ENCODE measurements at places on chromosomes 16 and 17.

GRCh38 chr17:36486204-36487194, at the start of gene ZNHIT3:
ZNHIT3 (plus strand) TSS chr17:36486681; CDS start chr17:36486700, 19 bp downstream.
- DNase-seq: peak; percentile 93

GRCh38 chr16:48235556-48236136, 8.5 kb upstream of the LONP2 start:
- DNase-seq: no peak

DNA sequence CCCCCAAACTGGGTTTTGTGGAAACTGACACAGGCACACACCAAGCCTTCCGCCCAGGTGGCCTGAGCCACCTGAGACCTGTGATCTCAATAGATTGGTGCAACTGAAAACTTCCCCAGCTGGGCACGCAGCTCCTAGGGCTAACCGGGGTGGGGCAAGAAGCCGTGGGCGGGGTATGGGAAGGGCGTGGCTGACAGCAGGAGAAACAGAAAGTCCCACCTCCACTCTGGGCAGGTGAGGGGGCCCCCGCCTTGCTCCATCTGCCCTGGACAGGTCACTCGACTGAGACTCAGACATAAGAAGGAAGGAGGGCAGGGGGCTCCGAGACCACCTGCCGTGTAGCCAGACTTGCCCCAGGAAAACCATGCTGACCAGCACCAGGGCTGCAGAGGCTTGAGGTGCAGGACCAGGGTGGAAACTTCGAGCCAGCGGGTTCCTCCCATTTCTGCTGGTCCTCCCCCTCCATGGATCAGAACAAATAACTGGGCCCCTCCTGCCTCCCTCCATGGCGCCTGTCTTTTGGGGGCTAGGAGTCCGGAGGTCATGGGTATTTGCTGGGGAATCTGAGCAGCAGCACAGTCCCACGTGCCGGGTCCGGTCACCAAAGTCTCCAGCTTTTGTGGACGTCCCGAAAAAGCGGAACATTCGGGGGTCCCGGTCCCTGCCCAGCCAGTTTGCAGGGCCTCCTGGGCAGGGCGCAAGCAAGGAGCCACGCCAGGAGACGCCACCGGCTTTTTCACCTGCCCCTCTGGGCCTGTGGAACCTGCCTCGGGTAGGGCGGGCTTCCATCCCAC, 1.3 kb downstream of the TIMP2 start:
- peak; percentile 64 for DNase-seq

- DNase-seq: peak; percentile 41
Observed at GRCh38 chr17:60390186-60390585, 1.7 kb downstream of the USP32 start.

DNA sequence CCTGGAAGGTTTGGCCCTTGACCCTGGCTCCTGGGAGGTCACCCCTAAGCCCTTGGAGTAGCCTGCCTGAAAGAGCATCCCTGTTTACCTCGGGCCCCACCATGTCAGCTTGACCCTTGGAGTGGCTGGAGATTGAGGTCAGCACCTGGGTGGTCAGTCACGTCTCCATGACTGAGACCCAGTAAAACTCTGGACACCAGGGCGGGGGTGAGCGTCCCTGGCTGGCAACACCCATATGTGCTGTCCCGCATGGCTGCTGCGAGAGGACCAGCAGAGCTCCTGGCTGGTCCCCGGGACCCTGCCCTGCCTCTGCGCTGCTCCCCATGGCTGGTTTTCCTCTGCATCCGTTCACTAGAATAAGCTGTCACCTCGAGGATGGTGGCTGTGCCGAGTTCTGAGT, 91.2 kb downstream of the RBFOX3 start:
- DNase-seq: no peak

DNA sequence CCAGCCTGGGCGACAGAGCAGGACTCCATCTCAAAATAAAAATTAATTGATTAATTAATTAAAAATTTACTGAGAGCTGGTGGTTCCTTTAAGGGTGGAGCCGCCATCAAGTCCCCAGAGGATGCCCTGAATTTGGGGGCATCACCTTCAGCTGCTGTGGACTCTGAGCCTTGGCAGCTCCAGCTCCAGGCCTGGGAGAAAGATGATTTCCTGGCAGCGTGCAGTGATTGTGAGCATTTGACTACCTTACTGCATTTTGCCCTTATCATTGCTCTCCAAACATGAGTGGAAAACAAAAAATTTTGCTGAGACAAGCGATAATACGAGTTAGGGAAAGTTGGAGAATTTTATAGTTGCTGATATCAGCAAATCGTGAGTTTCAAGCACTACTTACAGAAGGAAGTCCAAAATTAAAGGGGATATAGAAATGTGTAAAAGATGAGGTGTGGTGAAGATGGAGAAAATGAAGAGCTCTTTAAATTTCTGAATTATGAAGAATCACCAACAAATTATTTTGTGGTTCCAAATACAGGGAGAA, 2.6 kb upstream of the ITGAD start:
- DNase-seq: no peak

DNA sequence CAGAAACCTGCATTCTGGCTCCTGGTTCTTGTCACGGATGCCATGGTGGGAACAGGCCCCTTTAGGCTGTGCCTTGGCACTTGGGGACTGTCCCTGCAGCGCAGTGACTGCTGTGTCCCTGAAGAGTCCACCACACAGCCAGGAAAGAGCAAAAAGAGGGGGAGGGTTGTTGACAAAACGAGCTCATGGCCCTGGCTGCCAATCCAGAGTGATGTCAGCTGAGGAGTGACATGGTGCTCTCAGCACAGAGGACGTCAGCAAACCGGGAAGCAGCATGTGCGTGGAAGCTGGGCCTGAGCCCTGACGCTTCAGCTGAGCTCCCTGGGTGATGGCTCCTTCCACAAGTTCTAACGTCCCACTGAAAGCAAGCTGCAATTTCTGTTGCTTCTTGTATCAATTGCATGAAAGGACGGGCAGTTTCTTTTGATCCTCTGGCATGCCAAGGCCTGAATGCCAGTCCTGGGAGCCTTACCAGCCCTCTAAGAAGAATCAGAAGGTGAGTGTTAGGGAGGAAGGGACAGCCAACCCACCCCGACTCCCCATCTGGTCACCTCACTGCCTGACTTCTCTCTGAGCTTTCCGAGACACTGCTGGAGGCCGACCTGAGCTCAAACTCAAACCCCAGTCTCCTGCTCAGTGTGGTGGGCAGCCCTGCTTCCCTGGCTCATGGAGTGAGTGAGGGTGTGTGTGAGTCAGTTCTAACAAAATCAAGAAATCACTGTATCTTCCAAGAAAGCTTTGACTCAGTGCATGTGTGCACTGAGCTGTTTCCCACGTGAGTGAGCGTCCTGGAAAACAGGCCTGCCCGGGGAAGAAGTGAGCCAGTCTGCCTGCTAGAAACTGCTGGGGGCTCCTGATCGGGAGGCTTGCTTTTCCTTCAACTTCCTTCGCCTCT, 14.7 kb upstream of the WNT3 start:
- peak; percentile 36 for DNase-seq

DNA sequence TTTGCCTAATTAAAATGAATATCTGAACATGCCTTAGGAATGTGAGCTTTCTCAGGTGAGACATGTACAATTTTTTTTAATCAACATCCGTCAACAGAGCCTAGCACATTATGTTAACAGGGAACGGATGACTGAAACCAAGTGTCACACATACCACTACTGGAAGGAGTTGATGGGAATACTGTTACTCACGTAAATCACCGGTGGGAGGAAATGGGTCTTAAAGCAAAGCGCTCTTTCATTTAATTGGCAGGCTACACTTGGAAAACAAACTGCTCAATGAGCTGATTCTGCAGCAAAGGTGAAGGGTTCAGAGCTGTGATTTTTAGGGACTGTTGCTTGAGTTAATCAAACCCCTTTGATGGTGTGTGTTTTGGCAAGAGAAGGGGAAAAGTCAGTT, 4.8 kb downstream of the CPPED1 start:
- DNase-seq: no peak

- no peak for DNase-seq
Observed at GRCh38 chr16:11236461-11237254, 19.3 kb downstream of the SOCS1 start.

- DNase-seq: no peak
Observed at GRCh38 chr16:879461-879861, 78.9 kb upstream of the GNG13 start.

- no peak for DNase-seq
Observed at GRCh38 chr17:81659038-81659437, 2.7 kb upstream of the PDE6G start.

- DNase-seq: peak; percentile 35
Observed at GRCh38 chr16:66474750-66475199, 47.7 kb downstream of the BEAN1 start.

- no peak for DNase-seq
Observed at GRCh38 chr17:28087743-28088142, 45.3 kb downstream of the NLK start.

DNA sequence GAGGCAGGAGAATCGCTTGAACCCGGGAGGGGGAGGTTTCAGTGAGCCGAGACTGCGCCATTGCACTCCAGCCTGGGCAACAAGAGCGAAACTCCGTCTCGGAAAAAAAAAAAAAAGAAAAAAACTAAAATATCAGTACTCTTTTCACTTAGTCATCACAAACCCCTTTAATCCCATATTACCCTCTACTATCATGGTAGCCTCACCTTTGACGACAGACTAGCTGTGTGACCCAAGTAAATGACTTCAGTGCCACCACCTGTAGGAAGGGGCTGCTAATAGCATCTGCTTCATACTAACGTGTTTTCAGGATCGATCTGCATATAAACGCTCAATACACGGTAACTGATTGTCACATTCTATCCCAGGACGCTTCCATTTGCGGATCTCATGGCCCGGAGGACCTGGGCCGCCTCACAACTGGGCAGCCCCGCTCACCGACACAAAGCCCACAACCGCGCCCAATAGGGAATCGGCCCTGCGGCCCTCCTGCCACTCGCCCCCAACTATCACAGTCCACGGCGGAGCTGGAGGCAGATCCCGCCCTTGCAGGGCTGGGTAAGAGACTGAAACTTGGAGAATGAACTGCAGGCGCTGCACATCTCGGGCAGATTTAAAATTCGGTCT, 1.1 kb upstream of the ZNF263 start:
- DNase-seq: peak; percentile 80

DNA sequence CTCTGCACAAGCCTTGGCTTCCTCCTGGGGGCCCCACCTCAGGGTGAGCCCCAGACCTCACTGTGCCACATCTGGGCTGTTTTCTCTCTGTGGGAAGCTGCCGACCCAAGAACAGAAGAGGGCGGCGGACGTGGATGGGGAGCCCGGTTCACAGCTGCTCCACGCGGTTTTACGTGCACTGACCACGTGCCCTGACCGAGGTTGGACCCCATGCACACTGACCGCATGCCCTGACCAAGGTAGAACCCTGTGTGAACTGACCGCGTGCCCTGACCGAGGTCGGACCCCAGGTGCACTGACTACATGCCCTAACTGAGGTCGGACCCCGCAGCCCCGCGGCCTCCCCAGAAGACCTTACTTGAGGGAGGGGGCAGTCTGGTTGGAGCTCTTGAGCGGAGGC, 19.6 kb downstream of the CEP131 start:
- DNase-seq: no peak

- no peak for DNase-seq
Observed at GRCh38 chr16:88384222-88385111, 1.7 kb downstream of the ZNF469 start.

GRCh38 chr16:85269165-85269564, 156.9 kb upstream of the CIBAR2 start:
- no peak for DNase-seq

- DNase-seq: peak; percentile 98
Observed at GRCh38 chr17:27540318-27541101, 84.3 kb downstream of the KSR1 start.
